T-helper 22 cell (primary cell): ENCODE measurements at places on chromosomes 5 and 9.

DNA sequence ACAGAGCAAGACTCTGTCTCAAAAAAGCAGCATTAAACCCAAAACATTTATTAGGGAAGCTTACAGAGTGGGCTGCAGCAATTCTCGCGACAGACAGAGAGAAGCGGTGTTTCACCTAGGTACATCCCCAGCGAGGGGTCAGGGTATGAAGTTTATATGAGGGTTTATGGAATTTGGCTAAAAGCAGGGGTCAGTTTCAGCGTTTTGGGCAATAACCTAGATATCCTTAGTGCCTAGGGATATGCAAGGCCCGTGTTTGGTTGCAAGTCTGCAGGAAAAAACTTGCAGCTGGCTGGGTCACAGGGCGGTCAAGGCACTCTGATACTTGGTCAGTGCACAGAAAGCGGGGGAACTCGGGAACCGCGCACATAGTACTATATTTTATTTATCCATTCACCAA lies 649 bp upstream of the GLE1 start:
- no peak for DNase-seq

DNA sequence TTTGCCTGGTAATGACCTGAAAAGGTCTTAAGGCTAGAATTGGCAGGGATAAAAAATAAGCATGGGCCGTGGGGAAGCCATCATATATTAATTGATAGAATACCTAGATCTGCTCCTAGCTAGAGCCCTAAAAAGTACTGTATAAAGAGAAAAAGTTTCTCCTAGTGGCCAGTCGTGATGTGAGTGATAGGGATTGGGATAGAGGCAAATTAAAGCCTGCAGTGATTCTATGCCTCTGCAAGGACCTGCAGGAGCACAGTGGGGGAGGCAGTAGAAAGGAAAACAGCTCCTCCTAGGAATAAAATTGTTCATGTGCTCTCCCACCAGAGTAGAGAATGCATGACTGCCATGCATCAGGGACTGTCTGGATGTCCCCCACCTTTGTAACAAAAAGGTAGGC lies 56.2 kb upstream of the FTMT start:
- DNase-seq: no peak

GRCh38 chr5:123921193-123921592 lies 409.2 kb downstream of the CSNK1G3 start:
- no peak for DNase-seq

DNA sequence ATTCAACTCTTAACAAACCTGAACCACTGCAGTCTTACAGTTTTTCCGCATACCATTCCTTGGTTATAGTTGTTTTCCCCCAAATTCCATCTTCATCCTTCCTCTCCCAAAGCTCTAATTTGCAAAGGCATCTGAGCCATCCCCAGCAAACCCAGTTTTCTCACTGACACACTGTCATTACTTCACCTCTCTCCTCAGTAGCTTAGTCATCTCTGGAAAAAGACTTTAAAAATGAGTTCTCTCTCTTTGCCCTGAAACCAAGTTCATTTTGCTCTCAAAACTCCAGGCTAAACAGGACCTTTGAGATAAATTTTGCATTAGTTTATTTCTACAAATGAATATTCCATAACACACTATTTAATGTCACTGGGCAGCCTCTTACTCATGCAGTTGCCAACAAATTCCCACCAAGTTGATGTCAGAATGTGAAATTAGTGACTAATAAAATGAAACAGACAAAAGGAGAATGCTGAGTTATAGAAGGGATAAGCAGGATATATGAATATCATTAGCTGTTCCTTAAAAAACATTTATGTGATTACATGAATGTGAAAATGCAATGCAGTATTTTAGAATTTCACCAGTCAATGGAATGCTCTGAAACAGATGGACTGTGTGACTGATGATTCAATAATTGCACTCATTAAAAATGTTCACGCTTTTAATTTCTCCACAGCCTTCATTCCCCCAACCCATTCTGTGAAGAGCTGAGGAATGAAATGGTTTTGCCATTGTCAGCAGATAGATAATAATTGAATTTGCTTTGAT lies 107.4 kb upstream of the DMAC1 start:
- DNase-seq: no peak

GRCh38 chr5:124888622-124889485 lies 142.4 kb upstream of the ZNF608 start:
- no peak for DNase-seq

- DNase-seq: no peak
Observed at GRCh38 chr5:57324861-57325260, 151.0 kb downstream of the GPBP1 start.

DNA sequence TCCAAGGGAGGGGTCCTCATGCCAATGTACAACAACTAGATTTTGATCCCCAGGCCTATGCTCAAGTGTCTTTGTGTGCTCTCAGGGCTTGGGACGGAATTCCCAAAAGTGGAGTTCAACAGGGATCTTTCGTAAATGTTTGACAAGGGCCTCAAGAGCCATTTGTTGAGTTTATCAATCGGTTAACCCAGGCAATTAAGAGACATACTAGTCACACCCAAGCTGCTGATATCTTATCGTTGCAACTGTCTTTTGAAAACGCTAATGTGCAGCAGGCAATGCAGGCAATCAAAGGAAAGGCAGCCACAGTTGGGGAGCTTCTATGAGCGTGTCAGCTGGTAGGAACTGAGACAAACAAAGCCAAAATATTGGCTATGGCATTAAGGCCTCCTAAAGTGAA lies 161.2 kb downstream of the CPLANE1 start:
- DNase-seq: no peak

- no peak for DNase-seq
Observed at GRCh38 chr5:124733329-124733650, 13.1 kb downstream of the ZNF608 start.

- DNase-seq: no peak
Observed at GRCh38 chr5:139671096-139671841, 23.1 kb downstream of the CXXC5 start.

GRCh38 chr5:30693326-30693725 lies 500.2 kb upstream of the CDH6 start:
- no peak for DNase-seq

- peak; percentile 85 for DNase-seq
Observed at GRCh38 chr9:135499326-135500070, 984 bp upstream of the MRPS2 start.

DNA sequence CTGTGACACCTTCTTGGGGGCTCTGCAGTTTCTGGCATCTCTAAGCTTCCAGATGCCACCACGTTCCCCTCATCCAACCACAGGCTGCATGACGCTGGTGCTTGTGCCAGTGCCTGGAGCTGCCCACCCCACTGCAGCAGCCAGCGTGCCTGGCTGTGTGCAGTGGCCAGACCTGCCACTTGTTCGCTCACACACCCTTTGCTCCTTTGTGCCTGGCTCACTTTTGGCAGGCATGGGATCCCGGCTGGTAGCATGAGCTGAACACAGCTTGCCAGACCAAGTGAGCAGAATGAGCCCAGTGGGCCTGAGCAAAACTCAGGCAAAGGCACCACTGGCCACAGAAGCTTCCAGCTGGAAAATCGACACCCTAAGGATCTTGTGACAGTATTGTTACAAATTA lies 562.9 kb upstream of the ACO1 start:
- no peak for DNase-seq

DNA sequence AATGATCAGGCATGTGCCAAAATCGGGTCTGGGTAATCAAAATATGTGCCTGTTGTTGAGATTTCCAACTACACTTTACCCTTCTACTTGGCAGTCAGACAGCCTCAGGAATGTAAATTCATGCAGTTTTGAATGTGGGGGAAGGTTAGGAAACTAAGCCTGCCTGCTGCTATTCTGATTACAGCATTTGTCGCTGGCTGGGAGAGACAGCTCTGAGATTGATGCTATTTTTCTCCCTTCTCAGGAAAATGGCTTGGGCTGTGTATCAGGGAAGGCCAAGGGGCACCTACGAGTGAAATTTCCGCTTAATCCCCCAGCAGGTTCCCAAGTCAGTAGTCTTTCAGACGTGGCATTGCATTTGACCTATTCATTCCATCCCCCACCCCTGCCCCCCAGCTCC lies 3.6 kb upstream of the RGS7BP start:
- no peak for DNase-seq

GRCh38 chr5:129135633-129136032 lies 41.1 kb downstream of the ISOC1 start:
- DNase-seq: no peak

DNA sequence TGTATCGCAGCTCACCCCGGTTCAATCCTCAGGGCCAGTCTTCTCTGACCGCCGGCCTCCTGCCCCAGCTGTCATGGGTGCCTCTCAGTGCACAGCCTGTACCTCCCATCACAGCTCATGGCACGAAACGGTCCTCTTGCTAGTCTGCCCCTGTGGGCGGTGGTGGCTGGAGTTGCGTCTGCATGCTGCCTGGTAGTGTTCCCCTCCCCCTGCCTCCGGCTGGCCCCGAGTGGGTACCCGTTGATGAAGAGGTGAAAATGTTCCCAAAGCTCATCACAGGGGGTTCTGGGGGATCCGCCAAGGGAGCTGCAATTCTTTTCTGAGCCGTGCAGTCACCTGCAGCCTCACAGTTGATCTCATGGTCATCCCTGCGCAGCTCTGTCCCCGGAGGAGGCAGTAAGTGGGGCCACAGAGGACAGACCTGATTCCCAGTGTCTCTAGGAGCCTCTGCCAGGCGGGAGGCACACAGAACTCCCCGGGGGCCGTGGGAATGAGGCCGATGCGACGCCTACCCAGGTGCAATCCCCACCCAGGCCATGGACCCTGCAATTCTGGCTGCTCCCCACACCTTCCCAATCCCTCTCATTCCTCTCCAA lies 34.7 kb upstream of the FIBCD1 start:
- DNase-seq: no peak

DNA sequence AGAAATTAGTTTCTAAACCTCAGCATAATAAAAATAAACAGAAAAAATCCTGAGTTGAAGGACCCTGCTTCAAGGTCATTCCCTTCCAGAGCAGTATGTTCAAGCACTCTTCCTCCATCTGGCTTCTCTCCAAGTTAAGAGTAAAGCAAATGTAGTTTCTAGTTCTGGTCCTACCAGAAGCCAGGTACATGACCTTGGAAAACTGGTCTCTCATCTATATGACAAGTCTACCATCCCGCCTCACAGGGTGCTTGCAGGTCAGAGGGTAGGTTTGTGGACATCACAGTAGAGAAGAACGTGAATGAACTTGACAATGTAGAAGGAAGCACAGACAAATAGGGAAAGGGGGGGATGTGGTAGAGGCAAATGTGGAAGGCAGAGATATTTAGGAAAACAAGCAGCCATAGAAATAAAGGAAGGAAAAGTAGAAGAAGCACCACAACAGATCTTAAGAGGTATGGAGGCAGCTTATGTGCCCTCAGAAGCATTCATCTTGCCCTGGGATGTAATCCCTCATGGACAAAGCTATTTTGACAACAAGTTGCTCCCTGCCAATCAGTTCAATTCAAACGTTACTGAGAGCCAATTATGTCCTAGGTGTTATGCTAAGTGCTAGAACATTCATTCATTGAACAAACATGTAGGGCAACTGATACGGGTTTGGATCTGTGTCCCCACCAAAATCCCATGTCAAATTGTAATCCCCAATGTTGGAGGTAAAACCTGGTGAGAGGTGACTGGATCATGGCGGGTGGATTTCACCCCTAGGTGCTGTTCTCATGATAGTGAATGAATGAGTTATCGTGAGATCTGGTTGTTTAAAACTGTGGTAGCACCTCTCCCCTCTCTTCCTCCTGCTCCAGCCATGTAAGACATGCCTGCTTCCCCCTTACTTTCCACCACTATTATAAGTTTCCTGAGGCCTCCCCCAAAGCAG lies 23.7 kb upstream of the CTNNAL1 start:
- no peak for DNase-seq

DNA sequence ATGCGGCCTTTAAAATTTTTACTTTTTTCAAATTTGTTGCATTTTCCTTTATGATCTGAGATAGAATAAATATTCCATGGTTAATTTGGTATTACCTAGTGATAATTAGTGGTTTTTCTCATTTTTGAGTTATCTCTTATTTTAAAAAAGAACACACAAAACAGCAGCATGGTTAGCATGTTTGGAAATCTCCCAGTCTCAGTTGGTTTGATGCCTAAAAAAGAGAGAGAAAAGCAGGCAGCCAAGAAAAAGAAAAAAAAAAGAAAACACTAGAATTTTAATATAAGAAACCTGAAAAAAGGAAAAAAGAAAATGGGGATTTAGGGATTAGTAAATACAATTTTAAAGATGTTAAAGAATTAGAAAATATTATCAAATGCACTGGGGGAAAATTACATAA lies 15.3 kb downstream of the SUSD1 start:
- no peak for DNase-seq

GRCh38 chr9:128384801-128385495 lies 13.8 kb downstream of the URM1 start:
- no peak for DNase-seq

DNA sequence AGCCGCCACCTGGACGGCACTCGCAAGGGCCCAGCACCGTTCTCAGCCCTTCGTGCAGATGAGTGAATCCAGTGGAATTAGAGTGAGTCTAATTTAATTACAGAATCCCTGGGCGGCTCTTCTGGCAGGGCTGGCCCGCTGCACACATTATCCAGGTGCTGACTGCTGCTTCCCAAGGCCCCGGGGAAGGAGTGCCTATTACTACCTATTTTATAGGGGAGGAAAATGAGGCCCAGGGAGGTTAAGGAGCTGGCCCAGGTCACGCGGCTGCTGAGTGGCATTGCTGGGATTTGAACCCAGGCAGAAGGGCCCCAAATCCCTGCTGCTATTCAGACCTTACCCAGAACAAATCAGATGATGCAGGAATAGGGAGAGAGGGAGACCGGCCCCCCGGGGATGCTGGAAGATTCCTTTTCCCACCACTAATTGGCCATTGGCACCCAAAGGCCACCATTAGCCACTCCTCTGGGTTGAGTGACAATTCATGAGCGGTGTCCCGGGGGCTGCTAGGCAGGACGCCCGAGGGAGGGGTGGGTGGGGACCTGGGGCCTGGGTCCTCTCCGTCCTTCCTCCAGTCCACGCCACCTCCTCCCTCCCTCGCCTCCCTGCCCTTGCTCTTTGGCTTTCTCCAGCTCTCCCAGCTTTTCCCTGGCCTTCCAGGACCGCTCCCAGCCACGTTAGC lies 10.3 kb upstream of the QRFP start:
- no peak for DNase-seq

- DNase-seq: no peak
Observed at GRCh38 chr9:121771418-121771817, 120.0 kb downstream of the DAB2IP start.

GRCh38 chr5:122586351-122586750 lies 188.5 kb upstream of the SNX2 start:
- DNase-seq: no peak

GRCh38 chr9:136629879-136630661 lies 32.6 kb upstream of the EGFL7 start:
- no peak for DNase-seq

DNA sequence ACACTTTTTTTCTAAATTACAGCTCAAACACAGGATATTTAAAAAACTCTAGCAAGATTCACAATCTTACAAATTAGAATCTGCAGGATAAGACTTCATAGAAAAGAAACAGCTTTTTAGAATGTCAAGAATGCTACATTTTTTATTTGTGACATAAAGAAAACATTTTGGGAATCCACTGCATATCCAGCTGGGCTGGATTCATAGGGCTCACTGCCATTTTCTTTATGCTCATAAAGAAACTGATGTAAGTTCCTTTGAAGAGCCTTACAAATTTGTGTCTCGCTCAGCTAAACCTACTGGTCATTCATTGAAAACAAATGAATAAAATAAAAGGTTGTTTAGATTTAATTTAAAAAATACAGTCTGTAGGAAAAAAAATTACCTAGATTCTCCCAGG lies 332.3 kb downstream of the TRPM3 start:
- DNase-seq: no peak
